EH (cell line): ENCODE measurements at places on chromosomes 6 and 20.
A peak's percentile ranks its signal among the peaks of the same experiment; 100 is the strongest.

DNA sequence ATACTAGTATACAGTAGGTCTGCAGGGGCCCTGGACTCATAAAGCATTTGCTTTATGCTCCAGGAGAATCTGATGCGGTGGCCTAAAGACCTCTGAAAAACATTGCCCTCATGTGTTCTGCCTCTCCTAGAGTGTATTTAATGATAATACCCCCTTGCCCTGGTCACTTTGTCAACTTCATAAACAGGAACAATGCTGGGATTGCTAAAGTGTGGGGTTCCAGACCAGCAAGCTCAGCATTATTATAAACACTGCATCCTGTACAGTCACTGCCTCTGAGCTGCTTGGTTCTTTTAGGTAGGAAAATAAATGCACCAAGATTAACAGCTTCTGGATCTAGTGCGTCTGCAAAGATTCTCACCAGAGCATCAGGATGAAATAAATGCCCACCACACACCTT is 12.2 kb downstream of the TREM1 start:
- DNase-seq, result no peak

DNA sequence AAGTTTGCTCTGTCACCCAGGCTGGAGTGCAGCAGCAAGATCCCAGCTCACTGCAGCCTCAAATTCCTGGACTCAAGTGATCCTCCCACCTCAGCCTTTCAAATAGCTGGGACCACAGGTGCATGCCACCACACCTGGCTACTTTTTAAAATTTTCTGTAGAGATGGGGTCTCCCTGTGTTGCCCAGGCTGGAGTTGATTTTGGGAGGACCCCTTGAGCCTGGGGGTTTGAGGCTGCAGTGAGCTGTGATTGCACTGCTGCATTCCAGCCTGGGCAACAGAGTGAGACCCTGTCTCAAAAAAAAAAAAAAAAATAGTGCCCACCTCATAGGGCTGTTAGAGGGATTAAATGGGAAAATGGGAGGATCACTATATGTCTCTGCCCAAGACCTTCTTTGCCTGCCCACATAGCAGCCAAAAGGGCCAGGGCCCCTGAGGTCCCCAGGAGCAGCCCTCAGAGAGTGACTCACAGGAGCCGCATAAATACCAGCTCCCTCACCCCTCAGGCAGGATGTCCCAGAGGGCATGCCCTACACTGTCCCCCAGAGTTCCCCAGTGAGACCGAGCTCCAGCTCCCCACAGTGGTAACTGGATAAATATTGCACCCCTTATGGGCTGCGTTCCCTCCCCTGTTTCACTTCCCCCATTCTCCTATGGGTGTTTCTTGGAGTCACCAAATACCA is 11.7 kb upstream of the MDGA1 start:
- peak; percentile 25 for DNase-seq

GRCh38 chr20:36213362-36213761 is 22.9 kb upstream of the AAR2 start:
- DNase-seq, result no peak

- DNase-seq, result no peak
Observed at GRCh38 chr20:10316582-10316981, 98.0 kb downstream of the SNAP25 start.

- DNase-seq, result no peak
Observed at GRCh38 chr6:90983462-90983861, 396.6 kb upstream of the MAP3K7 start.

DNA sequence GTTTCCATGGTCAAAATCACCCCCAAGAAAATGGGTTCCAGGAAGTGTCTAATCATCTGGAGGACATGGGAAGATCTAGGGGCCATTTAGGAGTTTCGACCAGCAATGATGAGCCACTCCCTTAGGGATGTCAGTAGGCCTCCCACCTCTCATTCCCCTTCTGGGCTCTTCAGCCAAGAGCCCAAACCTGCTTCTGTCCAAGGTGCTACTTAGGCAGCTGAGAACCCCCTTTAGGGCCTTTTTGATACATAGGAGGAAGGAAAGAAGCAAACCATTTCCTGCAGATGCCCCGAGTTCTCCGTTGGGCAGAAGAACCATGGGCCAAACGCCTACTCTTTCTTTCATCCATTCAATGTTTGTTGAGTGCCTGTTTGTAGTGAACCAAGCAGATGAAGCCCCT is 141.4 kb upstream of the RIN2 start:
- no peak for DNase-seq
